ENCODE measurements at places on chromosomes 1 and 21.

- DNase-seq: no peak
Observed at GRCh38 chr21:46041183-46041582, 56.7 kb upstream of the COL6A2 start.

DNA sequence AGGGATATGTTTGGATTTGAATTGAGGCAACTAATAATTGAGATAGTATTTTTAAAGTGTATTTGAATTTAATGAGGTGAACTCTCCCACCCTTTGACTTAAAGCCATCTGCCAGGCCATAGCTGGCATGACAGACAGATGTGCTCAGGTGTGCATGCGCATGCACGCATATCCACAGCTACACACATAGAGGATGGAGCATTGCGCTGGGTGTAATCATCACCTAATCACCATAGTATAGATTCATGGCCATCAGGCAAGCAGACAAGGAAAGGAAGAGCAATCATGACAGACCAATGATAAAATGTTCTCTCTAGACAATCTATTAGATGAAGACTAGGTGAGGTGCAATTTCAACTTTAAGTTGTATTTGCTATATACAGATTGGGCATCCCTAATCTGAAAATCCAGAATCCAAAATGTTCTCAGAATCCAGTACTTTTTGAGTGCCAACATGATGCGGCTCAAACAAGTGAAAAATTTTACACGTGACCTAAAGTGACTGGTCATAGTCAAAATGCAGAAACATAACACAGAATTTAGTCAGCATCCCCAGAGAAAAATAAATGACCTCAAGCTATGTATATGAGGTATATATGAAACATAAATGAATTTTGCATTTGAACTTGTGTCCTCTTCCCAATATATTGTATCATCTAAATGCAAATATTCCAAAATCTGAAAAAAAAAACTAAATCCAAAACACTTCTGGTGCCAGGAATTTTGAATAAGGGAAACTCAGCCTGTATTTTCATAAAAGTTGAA lies 70.1 kb downstream of the PTPRC start:
- no peak for DNase-seq

- no peak for DNase-seq
Observed at GRCh38 chr1:243723458-243724043, 126.5 kb downstream of the AKT3 start.

- DNase-seq: no peak
Observed at GRCh38 chr1:7783178-7783711, 846 bp upstream of the PER3 start.

- DNase-seq: no peak
Observed at GRCh38 chr1:18934205-18935000, 22.1 kb downstream of the IFFO2 start.

- no peak for DNase-seq
Observed at GRCh38 chr1:151581451-151581850, 30.4 kb upstream of the SNX27 start.

GRCh38 chr1:22123071-22123390 lies 19.9 kb downstream of the WNT4 start:
- DNase-seq: no peak

DNA sequence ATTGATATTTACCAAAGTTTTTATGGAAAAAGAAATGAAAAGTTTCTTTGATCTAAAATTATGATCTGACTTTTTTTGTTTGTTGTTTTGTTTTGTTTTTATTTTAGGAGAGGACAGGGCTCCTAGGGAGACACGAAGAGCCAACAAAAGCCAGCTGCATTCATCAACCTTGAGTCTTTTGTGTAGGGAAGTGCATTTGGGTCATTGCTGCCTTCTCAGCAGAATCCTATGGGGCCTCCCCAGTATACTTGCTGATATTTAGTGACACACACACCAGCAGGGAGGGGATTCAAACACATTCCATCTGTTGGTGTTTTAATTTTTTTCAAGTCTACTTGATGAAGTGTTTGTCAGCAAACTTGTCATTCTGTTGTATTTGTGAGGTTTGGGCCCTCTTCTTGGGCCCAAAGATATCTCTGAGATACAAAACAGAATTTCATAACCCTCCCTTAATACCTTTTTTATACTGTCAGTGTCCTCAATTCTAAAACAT lies 203.5 kb downstream of the NTNG1 start:
- DNase-seq: no peak

- no peak for DNase-seq
Observed at GRCh38 chr1:119742202-119742601, 26.5 kb downstream of the HMGCS2 start.

GRCh38 chr1:154837034-154837671 lies 32.9 kb downstream of the KCNN3 start:
- no peak for DNase-seq

DNA sequence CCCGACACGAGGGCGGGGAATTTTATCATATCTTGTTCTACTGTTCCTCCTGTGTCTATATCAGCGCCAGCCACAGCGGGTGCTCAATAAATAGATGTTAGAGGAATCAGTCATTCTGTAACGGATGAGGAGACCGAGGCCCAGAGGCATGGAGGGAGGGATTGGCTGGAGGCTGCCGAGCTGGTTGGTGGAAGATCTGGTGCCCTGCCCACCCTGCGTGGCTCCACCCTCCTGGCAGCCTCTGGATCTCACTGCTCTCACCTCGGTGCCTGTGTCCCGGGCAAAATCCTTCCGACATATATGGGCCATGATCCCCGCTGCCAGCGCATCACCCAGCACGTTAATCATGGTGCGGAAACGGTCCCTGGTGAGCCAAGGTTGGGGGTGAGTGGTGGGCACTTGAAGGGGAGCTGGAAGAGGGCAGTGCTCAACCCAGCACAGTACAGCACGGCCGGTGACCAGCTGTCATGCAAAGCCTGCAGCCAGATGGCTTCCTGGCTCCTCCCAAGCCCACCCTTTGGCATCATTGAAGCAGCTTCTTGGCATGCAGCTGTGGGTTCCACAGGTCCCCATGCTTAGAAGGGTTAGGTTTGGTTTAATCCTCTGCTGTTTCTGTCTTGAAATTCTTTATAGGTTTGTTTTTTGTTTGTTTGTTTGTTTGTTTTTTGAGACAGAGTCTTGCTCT lies 26.7 kb downstream of the PODN start:
- no peak for DNase-seq

DNA sequence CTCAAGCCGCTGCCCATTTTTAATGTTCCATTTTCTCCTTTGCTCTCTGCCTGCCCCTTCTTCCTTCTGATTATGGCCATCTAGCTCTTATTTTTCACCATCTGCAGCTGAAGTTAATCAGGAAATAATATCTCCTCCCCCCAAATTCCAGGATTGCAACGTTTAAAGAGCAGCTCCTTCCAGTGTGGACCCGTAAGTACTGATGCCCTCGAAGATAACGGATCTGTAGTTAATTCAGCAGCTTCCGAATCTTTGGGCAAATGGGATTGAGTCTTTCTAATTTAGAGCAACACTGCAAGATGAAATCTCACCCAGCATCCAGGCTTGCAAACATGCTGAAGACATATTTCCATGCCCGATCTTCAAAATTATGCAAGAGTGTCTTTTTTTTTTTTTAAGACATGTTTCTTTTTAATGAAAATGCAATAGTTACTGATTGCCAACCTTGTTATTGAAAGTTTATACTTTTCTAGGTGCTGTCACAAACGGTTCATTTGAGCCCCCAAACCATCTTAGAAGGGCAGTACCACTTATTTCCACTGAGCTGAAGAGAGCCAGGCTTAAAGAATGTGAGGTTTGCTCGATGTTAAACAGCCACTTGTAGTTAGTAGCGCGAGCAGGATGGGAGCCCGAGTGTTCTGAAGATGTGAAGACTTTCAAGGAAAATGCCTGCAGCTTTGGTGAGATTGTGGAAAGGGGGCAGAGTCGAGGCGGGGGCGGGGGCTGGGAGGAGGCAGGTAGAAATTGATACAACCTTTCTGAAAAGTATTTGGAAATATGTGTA lies 10.9 kb upstream of the RCAN3 start:
- DNase-seq: no peak

DNA sequence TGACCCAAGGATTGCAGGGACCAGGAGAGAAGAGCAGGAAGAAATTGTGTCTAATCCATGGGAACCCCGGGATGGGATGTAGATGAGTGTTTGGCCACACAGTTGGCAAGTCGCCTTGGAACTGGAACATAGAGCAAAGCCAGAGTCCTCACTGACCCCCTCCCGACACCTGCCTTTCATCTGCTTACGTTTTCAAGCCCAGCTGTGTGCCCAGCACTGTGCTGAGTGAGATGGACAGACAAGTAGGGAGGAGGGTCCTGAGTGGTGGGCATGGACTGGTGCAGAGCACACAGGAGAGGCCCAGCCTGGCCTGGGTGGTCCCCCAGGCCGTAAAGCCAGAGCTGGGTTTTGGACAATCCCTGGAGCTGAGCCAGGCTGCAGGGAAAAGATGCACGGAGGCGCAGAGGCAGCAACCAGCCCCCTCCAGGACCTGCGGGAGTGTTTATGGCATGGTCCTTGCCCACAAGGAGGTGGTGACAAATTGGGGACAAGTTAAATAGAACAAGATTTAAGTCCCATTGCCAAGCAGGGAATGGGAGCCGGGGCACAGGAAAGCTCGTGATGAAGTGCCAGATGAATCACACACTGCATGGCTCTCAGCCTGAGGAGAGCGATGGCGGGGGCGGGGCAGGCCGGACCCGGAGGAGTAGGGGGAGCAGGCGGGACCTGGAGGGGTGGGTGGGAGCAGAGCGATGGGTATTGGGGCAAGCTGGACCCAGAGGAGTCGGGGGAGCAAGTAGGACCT lies 157.8 kb upstream of the VAMP3 start:
- DNase-seq: no peak

GRCh38 chr1:190154744-190155143 lies 322.9 kb downstream of the BRINP3 start:
- DNase-seq: no peak

DNA sequence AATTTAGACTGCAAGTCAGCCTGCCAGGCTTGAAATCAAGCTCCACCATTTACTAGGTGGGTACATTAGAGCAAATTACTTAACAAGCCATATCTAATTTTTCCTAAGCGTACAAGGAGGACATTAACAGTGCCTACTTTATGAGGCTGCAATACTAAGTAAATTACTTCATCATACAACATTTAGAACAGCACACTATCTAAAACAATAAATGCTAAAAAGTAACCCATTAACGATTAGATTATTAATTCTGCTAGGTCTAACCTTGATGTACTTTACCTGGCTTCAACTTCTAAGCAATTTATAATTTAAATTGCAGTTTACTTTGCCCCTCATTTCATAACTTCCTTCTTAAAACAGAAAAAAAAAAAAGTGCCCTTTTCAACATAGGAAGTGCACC lies 1155.6 kb upstream of the NCAM2 start:
- no peak for DNase-seq

GRCh38 chr1:18480315-18481189 lies at the start of gene KLHDC7A:
TSS of gene KLHDC7A (plus strand) at chr1:18480930. CDS start at chr1:18480982, 52 bp downstream.
- no peak for DNase-seq

GRCh38 chr1:185040408-185040735 lies 5.0 kb upstream of the RNF2 start:
- no peak for DNase-seq

DNA sequence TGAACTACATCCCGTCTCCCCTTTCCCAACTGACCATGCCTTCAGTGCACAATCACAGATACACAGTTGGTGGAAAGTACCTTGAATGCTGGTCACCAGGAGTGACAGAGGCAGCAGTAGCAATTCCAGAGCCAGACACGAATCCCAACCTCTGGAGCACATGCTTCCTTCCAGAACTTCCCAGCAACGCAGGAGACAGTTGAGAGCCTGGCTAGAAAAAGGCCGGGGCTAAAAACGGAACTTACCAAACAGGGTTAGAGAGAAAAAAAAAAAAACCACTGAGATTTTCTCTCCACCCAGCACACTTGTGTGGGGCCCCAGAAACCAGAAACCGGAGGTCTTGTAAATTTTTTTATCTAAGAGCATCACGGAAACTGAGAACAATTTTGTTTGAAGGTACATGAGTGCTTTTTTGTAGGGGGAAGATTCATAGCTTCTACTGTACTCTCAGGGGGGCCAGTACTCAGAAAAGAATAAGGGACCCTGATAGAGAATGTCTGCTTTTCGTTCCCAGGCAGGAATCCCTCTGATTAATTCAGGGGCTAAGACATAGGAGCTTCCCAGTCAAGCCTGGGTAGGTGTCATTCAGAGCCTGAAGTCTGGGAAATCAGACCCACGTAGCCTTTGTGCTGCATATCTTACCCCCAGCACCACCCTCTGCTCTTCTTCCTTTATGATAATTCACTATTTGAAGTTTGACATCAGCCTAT lies at the start of gene CD48:
TSS of gene CD48 (minus strand) at position 221 of the 710 bp plus-strand sequence. CDS start at position 162, 59 bp downstream.
- DNase-seq: no peak

- DNase-seq: no peak
Observed at GRCh38 chr1:172054172-172054571, 212.9 kb downstream of the DNM3 start.

GRCh38 chr1:234727018-234727940 lies 117.3 kb upstream of the IRF2BP2 start:
- no peak for DNase-seq

- no peak for DNase-seq
Observed at GRCh38 chr21:32423320-32424190, 11.0 kb downstream of the EVA1C start.

GRCh38 chr1:90989990-90990389 lies 31.8 kb downstream of the ZNF644 start:
- DNase-seq: no peak

- no peak for DNase-seq
Observed at GRCh38 chr1:3030663-3031381, 9.6 kb downstream of the ACTRT2 start.

- DNase-seq: no peak
Observed at GRCh38 chr1:22217811-22218460, 75.0 kb upstream of the WNT4 start.

- no peak for DNase-seq
Observed at GRCh38 chr1:218959784-218960183, 213.9 kb upstream of the LYPLAL1 start.

DNA sequence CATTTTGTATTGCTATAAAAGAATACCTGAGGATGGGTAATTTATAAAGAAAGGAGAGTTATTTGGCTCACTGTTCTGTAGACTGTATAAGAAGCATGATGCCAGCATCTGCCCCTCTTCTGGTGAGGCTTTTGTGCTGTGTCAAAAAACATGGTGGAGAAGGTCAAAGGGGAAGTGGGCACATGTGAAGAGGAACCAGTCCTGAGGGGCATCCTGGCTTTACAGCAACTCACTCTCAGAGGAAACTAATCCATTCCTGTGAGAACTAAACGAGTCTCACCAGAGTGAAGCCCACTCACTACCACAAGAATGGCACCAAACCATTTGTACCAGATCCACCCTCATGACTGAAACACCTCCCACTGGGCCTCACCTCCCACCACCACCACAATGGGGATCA lies 18.8 kb upstream of the SELP start:
- no peak for DNase-seq

DNA sequence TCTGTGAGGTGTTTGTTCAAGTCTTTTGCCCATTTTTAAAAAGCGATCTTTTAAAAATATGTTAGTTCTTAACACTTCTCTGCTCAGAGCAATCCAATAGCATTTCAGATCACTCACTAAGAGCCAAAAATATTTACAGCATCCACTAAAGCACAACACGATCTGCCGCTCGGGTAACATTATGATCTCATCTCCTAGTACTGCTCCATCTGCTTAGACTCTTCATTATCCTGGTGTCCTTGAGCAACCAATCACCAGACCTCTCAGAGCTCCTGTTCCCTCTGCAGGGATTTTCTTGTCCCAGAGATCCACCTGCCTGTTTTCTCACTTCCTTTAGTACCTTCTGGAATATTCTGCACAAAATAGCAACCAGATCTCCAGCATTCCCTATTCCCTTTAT lies 235.3 kb upstream of the ESRRG start:
- no peak for DNase-seq

GRCh38 chr1:225914947-225915346 lies 9.1 kb downstream of the PYCR2 start:
- DNase-seq: no peak

GRCh38 chr1:234409328-234409727 lies 36.1 kb downstream of the COA6 start:
- DNase-seq: no peak

GRCh38 chr1:245179706-245180105 lies 24.9 kb downstream of the KIF26B start:
- DNase-seq: no peak

Data from T-helper 2 cell (primary cell).